Stimulated activated CD4-positive, alpha-beta T cell treated with anti-CD3 and anti-CD28 coated beads, Interleukin-1b, Interleukin-23, amount 100 ng/mL, for 1 hour (primary cell): ENCODE measurements at places on chromosomes 1 and 21.

DNA sequence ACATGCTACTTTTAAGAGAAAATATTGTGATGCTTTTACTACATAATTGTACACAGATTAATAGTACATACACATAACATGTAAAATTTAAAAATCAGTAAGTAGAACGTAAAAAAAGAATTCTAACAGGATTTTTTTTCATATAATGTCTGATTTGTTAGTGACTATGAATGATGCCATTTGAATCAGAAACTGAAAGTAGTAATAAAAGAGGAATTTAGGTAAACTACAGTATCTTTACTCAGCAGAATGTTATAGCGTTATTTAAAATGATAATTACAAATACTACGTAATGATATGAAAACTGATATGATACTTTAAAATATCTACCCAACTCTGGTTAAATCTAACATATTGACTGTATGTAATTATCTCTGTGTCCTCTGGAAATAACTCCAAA lies 116.1 kb downstream of the DENND1B start:
- DNase-seq, result no peak

- DNase-seq, result no peak
Observed at GRCh38 chr21:31140676-31141075, 102.4 kb upstream of the KRTAP19-8 start.

- no peak for DNase-seq
Observed at GRCh38 chr1:116908820-116909511, 750 bp upstream of the PTGFRN start.

- DNase-seq, result no peak
Observed at GRCh38 chr21:41064334-41064791, 103.6 kb upstream of the BACE2 start.

DNA sequence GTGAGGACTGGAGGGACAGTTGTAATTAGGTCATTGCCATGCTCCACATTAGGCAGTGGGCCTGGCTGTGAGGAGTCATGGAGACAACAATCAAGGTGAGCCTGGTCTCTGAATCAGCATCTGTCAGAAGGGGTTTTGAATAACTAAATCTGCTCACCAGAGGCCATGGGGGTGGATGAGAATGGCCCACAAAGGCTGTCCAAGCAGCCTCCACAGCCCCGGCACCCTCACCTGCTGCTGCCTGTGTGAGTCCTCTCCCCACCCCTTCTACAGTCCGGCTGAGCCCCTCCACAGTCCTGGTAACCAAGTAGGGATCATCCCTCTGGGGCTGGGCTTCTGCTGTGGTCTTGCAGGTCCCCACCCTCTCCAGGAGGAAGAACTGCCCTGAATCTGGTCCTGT lies 2.3 kb downstream of the DPT start:
- DNase-seq, result no peak

GRCh38 chr1:196538473-196538872 lies 69.8 kb downstream of the KCNT2 start:
- no peak for DNase-seq

DNA sequence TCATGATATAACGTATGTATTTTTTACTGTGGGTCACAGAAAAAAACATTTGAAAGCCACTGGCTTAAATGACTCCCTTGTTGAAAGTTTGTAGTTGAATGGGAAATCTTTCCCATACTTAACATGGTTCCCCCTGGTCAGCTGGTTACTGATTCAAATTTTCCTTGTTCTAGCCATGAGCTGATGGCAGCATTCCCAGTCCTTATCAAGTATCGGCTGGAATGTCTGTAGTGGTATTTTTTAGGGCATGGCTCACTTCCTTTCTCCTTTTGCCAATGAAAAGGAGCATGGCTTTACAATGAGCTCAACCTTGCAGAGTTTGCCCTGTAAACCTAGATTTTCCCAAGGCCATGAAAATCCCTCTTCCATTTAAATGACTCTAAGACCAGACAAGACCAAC lies 55.7 kb downstream of the GIPC2 start:
- no peak for DNase-seq

DNA sequence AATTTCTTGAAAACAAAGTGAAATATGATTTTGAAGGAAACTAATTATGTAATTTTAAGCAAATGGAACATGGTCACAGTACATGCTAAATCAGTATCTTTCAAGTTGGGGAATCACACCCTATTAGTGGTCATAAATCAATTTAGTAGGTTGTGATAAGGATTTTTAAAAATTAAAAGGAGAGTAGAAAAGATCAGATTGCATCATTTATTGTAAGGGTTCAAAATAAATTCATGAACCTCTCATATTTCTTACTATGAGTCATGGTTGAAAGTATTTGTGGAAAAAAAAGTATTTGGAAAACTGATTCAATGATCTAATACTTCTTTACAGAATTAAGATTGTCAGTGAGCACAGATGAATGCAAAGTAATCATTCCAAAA lies 14.6 kb downstream of the ADSS2 start:
- DNase-seq, result no peak

GRCh38 chr1:40781608-40781971 lies 2.0 kb upstream of the KCNQ4 start:
- DNase-seq, result no peak

- no peak for DNase-seq
Observed at GRCh38 chr1:33094971-33095604, 14.1 kb downstream of the AZIN2 start.

- DNase-seq, result no peak
Observed at GRCh38 chr21:33839806-33840205, 75.8 kb downstream of the ATP5PO start.

DNA sequence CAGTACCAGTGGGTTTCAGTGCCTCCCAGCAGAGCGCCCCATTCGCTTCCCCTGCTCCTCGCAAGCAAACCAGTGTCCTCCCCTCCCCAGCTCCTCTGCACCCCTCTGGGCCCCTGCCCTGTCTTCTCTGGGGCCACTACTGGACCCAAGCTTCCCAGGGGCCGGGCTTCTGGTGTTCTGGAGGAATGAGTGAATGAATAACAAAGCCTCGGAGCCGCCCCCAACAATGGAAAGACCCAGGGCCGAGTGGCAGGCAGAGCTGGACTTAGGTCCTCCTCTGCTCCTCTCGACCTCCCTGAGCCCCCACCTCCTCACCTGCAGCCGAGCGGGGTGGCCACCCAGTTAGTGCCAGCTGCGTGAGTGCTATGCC lies 37.6 kb downstream of the MATN1 start:
- no peak for DNase-seq

DNA sequence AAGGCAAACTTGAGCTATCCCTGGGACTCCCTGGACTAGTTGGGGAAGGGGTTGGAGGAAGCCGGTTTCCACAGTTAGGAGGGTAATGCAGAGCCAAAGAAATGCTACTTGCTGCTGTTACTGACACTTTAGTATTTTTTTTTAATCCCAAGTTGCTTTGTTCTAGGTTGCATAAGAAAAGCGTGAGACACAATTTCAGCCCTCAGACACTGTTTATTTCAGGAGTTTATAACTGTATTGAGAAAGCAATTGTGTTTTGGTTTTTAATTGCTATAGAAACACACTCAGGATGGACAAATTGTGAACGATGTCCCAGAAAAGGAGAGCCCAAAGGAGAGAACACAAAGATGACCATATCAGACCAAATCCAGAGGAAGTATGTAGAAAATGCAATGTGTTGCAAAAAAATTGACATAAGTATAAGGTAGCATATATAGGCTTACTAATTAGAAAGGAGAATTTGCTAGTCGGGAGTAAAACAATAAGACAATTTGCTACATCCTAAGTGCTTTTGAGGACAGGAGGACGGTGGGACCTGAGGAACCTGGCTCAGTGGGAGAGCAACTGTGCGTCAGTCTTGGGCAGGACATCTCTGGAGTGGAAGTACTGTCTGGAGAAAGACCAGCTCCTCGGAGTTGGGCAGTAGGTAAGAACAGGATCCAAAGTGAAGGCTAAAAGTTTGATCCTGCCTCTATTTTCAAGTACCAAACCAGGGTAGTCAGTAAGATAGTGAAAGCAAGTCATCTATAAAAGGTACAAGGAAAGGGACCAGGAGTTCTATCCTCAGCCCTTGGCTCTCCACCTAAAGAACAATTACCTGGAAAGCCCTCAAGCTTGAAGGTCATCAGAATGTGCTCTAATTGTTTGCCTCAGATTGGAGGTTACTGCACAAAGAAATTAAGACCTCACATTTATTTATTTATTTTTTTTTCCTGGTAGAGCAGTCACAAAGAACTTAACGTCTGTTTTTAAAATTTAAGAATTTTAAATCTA lies 39.9 kb downstream of the DIPK1A start:
- no peak for DNase-seq

GRCh38 chr1:39214021-39214713 lies 9.7 kb downstream of the MACF1 start:
- DNase-seq, result no peak

DNA sequence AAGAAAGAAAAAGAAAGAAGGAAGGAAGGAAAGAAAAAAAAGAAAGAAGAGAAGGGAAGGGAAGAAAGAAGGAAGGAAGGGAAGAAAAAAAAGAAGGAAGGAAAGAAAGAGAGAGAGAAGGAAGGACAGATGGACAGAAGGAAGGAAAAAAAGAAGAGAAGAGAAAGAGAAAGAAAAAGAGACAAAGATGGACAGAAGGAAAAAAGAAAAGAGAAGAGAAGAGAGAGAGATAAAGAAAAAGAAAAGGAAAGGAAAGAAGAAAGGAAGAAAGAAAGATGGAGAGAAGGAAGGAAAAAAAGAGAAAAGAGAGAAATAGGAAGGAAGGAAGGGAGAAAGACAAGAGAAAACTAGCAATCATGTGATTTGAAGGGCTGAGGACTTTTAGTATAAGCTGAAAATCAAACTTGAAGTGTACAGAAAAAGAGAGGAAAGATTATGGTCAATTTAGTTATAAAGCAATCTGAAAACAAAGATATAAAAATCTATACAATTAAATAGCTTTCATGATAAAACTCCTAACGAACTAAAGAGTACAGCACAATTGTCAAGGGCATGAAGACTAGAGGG lies 115.3 kb downstream of the LTN1 start:
- no peak for DNase-seq

- no peak for DNase-seq
Observed at GRCh38 chr1:241614144-241614543, 26.0 kb downstream of the CHML start.

- DNase-seq, result no peak
Observed at GRCh38 chr1:27154469-27154990, 395 bp downstream of the SLC9A1 start.

DNA sequence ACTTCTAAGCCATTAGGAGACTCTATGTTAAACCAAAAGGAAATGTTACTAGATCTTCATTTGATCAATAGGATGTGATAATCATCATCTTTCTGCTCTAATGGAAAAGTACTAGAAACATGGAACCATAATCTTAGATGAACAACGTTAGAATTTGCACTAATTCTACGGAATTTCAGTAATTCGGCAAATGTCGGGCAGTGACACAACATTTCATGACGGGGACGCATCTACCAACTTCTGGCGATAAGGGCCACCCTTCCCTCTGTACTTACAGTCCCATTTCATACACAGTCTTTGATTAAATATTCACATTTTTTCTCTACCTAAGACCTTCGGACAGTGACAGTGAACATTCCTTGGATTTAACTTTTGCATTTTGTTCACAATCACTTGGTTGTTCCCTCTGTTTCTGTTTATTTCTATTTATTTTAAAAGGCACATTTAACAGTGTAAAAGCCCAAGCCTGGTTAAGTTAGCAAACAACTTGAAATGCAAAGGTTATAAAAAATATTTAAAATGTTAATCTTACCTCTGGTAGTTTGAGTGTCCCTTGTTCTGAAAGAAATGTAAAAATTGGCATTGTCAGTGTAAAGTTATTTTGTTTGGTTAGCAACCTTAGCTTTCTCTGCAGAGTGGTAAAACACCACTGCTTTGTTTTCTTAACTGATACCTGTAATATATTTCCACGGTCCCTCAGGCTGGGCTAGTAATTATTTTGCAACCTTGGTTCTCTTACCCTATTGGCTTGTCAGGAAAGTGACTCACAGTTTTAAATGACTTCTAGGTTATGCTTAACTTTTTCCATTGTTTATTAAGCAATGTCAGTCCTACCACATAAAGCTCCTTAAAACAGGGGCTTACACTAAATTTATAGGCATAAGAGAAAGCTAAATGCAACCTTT lies 276.9 kb downstream of the VAV3 start:
- DNase-seq, result no peak
